NCI-H2081 (cell line): ENCODE measurements at places on chromosomes 16 and 17.

GRCh38 chr16:47507701-47508100 is 46.6 kb downstream of the PHKB start:
- no peak for DNase-seq

GRCh38 chr16:11610580-11610979 is 23.9 kb upstream of the LITAF start:
- no peak for DNase-seq

GRCh38 chr17:55717898-55718735 is 4.5 kb downstream of the TMEM100 start:
- peak; percentile 72 for DNase-seq

- DNase-seq, result no peak
These were observed 110.3 kb downstream of the C16orf95 start for GRCh38 chr16:87206646-87207451.

DNA sequence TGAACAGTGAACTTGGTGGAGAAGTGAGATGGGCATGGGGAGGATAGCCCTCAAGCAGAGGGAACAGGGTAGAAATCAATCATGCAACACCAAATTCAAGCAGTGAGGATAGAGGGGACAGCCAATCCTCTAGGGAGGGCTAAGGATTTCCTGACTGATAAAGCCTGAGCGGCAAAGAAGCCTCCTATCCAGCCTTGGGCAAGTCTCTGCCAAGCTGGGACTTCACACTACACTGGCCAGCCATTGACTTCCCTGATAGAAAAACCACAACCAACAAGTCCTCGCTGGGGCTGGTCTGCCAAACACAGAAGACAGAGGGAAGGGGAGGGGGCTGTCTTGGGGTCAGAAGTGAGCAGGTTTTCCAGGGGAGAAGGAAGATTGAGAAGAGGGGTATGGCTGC is 2.5 kb upstream of the FBXL19 start:
- DNase-seq, result no peak
